ENCODE measurements at places on chromosomes 1 and 21.
A peak's percentile ranks its signal among the peaks of the same experiment; 100 is the strongest.

DNA sequence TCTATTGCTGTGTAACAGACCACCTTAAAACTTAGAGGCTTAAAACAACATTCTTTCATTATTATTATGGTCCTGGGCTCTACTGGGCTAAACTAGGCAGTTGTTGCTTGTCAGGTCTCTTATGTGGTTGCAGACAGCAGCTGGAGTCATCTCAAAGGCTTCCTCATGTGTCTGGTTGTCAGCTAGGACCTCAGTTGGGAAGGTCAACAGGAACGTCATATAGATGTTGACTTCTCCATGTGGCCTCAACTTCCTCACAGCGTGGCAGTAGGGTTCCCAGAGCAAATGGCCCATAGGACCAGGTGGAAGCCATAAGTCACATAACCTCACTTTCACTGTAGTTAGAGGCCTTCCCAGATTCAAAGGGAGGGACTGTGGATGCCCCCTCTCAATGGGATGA lies 15.4 kb upstream of the MEF2D start:
- DNase-seq, result no peak

DNA sequence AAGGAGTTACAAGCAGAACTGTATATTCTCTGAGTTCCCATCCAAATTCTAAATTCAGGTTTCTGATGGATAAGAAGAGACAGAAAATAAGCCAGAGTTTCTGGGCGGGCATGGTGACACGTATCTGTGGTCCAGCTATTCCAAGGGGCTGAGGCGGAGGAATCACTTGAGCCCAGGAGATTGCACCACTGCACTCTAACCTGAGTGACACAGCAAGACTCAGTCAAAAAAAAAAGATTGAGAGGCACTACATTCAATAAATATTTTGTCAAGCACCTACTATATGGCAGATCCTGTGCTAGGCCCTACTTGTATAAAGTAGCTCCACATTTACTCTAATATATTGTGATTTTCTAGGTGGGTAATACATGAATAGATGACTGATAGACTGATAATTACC lies 6.4 kb upstream of the FRRS1 start:
- no peak for DNase-seq

GRCh38 chr1:199356561-199356960 lies 670.9 kb upstream of the NR5A2 start:
- DNase-seq, result no peak

GRCh38 chr1:195909061-195909460 lies 699.2 kb downstream of the KCNT2 start:
- DNase-seq, result no peak

DNA sequence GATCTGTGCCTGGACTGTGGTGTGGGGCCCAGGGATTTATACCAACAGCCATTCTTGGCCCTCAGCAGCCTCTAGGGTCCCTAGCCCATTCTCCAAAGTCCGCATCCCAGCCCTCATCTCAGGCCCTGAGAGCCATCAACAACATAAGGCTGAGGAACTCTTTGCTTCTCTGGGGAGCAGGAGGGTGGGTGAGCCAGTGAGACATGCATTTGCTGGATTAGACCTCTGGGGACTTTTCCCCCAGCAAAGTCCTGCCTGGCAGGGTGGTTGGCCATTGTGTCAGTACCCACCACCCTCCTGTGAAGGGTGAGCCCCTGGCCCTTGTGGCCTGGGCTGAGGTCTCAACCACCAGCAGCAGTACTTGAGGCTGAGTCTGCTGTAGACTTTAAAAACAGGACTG lies 24.2 kb upstream of the FAM20B start:
- no peak for DNase-seq

DNA sequence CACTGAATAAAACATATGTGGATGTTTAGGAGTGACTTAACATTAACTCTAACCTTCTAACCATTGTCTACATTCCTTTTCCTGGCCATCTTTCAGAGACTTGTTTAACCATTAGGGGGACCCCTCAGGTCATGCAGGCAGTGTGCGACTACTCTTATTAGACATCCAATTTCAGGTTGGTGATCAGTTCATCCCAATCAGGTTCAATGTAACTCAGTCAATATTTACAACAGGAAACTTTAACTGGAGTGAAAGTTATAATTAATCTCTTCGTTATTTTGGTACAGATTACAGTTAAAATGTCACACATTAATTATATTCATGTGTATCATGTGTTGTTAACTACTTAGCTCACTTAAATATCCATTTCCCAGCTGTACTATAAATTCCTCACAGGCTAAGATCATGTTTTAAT lies 68.8 kb upstream of the RGS1 start:
- no peak for DNase-seq

DNA sequence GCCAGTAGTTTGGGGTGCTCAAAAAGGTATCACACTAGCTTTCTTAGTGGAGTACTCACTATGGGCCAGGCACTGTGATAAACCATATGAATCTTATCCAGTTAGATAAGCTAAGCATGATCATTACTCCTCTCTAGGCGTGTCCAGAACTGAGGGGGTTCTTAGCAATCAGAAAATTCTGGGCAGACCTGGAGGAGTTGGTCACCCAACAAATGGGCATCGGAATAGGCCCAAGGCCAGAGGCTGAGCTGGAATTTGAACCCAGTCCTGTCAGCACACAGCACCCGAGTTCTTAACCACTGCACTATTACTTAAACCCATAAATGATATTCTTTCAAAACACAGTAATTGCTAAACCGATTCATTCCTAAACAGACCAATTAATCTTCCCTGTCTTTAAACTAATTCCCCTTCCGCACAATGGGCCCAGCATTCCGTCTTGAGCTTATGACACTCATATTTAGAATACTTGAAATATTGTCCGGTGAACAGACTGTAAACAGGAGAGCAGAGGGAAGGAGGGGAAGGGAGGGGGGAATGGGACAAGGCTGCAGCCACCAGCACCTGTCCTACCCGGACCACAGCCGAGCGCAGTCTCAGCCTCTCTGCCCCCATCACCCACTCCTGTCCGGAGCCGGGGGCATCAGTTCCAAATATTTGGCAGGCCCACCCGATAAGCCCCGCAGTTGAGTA lies 113.0 kb upstream of the GADD45A start:
- DNase-seq, result no peak

DNA sequence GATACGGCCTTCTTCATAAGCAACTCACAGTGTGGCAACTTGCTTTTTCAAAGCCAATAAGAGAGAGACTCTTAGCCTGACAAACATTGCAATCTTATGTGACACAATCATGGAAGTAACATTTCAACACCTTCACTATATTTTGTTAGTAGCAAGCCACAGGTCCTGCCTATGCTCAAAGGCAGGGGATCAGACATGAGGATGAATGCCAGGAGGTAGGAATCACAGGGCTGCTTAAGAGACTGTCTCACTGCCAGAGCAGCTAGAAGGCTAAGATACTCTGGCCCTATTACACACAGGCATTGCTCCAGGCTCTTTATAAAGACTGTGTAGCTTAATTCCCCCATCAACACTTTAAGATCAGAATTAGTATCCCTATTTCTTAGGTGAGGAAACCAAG lies 236.2 kb upstream of the KAZN start:
- DNase-seq, result no peak

DNA sequence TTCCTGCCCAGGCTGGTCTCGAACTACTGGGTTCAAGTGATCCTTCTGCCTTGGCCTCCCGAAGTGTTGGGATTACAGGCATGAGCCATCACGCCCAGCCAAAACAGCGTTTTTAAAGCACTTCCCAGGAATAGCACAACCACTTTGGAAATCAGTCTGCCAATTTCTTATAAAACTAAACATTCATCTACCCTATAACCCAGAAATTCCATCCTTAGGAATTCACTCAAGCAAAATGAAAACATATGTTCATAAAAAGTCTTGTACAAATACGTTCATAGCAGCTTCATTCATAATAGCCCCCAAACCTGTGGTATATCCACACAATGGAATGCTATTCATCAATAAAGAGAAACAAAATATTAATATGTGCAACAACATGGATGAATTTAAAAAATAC lies 36.1 kb downstream of the PHC2 start:
- no peak for DNase-seq

DNA sequence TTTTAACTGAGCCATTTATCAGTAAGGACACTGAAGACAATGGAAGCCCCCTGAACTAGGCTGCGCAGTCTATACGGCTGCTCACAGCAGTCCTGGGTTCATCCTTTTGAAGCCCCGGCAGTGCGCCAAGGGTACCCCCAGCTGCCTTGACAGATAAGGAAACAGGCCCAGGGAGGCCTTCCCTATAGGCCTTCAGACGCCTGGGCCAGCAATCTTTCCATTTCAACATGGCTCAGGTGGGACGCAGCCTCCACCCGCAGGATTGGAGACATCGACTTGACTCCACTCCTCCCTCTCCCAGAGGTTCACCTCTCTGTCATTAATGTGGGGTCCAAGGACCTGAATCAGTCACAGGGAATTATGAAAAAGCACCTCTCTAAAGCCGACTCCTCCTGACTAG lies 2.8 kb upstream of the LYPD8 start:
- DNase-seq, result no peak

- DNase-seq, result no peak
Measured at GRCh38 chr1:61221642-61222041, 139.3 kb downstream of the NFIA start.

- no peak for DNase-seq
Measured at GRCh38 chr21:31526040-31526439, 133.5 kb upstream of the SOD1 start.

- no peak for DNase-seq
Measured at GRCh38 chr1:212560933-212561460, 47.6 kb upstream of the ATF3 start.

DNA sequence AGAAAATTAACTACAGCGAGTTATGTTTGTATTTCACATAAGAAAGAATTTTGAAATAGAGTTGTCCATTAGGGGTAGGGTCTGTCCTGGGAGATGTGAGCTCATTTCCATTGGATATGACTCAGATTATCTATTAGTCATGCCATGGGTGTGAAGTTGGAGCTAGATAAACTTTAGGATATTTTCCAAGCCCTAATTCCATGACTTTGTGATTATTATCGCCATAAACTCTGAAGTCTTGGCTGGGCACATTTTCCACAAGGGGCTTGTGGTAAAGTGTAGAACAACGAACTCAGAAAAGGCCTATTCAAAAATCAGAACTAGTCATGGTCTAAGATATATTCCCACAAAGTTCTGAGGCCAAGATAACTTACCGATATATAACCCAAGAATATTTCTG lies 396.6 kb downstream of the DPYD start:
- no peak for DNase-seq

GRCh38 chr1:184930645-184931044 lies 43.7 kb downstream of the NIBAN1 start:
- DNase-seq, result no peak

- peak; percentile 65 for DNase-seq
Measured at GRCh38 chr1:223748773-223749733, 36.7 kb downstream of the CAPN2 start.

- DNase-seq, result no peak
Measured at GRCh38 chr1:237471377-237471776, 419.3 kb downstream of the ZP4 start.

All from T-helper 17 cell (primary cell).